Activated T-helper 1 cell treated with anti-CD3 and anti-CD28 coated beads, Interleukin-2, amount 50 U/mL, for 16 hours (primary cell): ENCODE measurements at places on chromosomes 5 and 9.
A peak's percentile ranks its signal among the peaks of the same experiment; 100 is the strongest.

DNA sequence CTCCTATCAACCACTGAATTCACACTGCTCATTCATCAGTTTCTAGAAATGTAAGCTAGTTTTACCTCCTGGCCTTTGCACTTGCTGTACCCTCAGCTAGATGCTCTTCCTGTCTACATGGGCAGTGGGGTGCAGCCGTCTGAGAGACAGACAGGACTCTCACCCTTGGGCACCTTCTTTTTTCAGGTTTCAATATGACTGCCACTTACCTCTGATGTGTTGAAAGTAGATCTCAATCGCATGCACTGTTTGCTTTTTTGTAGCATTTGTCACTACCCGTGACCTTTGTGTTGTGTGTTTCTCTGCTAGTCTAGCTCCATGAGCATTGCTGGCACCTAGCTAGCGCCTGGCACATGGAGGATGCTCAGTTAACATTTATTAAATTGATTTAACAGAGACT is 403.1 kb upstream of the TRPC7 start:
- no peak for DNase-seq

GRCh38 chr5:58069016-58069705 is 390.7 kb downstream of the PLK2 start:
- DNase-seq: no peak

DNA sequence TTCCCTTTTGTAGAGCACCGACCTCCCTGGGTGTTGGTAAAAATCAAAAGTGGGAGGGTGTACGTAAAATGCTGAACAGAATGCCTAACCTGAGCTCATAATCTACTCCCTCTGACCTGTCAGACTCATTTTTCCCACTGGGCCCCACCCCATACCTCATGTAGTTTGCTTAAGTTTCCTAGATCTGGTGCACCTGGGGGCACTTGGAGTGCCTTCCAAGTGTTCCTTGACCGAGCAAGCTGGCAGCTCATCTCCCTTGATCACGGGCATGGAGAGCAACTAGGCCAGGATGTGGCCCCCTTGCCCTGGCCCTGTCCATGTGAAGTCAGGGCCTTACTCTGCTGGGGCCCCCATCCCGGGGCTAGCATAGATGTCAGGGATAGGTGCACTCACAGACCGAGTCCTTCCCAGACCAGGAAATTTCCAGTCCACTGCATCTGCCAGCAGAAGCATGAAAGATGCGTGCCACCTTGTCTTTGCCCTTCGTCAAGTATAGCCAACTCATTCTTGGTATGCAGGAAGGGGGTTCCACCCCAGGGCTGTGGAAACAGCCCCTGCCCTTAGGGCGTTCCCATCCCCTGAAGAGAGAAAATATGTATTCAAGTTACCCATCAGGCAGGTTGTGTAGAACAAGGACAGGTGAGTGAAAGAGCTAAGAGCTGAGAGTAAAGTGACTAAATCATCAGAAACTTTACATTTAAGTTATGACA is 41.9 kb downstream of the SLC22A5 start:
- DNase-seq: no peak

GRCh38 chr9:90799271-90799852 is 2.3 kb upstream of the SYK start:
- DNase-seq: no peak

DNA sequence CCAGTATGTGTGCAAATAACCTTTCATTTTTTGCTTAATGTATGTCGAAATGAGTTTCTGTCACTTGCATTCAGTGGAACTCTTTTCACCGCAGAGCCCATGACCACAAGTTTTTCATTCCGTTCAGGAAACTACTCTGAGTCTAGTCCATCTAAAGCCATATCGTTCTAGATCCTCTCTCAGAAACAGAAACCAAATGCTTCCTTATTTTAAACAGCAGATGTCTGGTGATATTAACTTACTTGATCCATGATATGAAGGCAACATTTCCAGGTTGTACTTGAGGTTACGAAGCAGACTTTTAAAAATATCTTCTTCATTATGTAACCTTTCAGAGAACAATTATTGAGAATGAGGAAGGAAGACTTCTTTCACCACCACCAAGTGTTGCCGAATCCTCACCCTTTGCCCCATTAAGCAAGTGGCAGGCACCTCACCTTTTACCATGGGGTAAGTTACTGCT is 72.4 kb upstream of the GNAQ start:
- no peak for DNase-seq

GRCh38 chr5:151345187-151345807 is 2.1 kb downstream of the SLC36A2 start:
- DNase-seq: no peak

- no peak for DNase-seq
Observed at GRCh38 chr5:116788851-116789403, 214.3 kb upstream of the SEMA6A start.

- DNase-seq: no peak
Observed at GRCh38 chr5:138702166-138703077, 50.8 kb upstream of the CTNNA1 start.

GRCh38 chr9:114494776-114495569 is 10.3 kb downstream of the WHRN start:
- DNase-seq: no peak

DNA sequence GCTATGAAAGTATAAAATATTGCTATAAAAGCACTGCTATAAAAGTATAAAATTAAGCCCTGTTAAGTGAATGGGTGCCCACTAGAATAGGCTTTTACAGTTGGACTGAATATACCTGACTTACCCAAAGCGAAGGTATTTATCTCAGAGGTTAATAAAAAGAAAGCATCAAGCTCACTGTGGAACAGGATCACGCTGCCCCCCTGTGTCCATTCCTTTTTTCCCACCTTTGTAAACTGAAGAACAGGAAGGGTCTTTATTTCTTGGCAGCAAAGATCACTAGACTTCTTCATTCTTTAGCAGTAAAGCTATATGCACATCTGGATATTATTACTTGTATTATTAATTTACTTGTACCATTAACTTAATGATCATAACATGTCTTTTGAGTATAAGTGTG is 22.1 kb upstream of the PLPP6 start:
- peak; percentile 14 for DNase-seq

DNA sequence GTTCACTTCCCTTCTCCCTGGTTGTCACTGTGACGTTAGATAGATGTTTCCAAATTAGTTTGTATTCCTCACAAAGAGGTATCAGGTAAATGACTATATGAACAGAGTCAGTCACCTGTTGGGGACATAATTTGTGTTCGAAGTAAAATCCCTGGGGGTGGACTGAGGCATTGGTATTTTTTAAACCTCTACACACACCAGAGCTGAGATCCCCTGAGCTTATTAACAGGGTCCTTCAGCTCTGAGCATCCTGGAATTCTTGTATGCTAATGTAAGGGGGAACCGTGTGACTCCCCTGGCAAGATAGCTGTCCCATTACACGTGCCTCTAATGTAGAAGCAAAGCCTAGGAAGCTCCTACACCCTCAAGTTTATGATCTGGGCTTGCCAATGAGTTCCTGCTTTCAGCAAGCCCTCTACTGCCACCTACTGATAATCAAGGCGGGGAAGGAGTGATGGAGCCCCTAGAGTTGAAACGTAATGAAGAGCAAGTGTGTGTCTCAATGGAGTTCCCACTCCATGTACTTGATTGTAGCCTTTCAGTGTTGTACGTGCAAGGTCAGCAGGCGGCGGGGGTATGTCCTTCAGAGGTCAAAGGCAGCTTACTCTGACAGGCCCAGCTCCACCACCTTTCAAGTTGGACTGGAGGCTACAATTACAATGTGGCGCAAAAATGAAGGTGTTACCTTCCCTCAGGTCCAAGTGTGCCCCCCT is 14.4 kb downstream of the PRKACG start:
- peak; percentile 34 for DNase-seq

DNA sequence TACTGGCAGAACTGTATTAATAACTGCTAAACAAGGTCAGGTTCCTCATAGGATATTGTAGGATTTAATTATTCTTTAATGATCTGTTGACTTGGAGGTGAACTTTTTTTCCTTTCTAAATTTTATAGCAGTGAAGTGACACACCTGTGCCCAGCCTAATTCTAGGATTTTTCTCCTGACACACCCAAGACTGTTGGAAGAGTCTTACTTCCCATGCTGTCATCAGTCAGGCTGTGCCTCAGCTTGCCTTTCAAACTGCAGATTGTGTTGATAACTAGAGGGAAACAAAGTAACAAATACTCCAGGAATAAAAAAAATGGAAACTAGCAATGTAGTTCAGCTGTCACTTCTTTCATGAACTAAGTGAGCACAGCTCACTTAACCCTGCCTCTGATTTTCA is 22.0 kb downstream of the OTULIN start:
- no peak for DNase-seq

- DNase-seq: no peak
Observed at GRCh38 chr5:136094913-136095641, 37.6 kb upstream of the SMAD5 start.

DNA sequence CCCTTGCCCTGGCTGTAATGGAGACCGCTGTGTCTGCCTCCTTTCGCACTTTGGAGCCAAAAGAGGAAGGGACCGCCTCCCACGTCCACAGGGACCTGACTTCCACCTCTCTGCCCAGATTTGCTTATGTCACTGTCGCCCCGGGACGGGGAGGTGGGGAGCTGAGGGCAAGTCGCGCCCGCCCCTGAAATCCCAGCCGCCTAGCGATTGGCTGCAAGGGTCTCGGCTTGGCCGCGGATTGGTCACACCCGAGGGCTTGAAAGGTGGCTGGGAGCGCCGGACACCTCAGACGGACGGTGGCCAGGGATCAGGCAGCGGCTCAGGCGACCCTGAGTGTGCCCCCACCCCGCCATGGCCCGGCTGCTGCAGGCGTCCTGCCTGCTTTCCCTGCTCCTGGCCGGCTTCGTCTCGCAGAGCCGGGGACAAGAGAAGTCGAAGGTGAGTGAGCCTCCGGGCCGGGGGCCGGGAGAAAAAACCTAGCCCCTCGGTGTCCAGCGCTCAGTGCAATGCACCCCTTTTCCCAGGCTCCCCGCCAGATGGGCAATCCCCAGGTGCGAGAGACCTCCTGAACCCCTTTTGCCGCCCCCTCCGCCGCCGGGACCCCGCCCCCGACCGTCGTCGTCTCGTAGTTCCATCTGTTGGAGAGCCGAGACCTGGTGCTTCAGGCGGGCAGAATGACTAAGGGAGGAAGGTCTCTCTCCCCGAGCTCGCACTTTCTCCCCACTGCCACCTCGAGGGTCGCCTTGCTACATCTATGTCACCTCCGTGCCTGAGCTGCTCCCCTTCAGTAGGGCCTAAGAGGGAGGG is at the start of gene GPX3:
GPX3 (plus strand) TSS at position 288 of the 807 bp plus-strand sequence; CDS start at position 352, 64 bp downstream.
- no peak for DNase-seq

GRCh38 chr5:145104106-145104505 is 731.0 kb downstream of the PRELID2 start:
- no peak for DNase-seq

GRCh38 chr9:2228641-2229040 is 213.5 kb downstream of the SMARCA2 start:
- no peak for DNase-seq

DNA sequence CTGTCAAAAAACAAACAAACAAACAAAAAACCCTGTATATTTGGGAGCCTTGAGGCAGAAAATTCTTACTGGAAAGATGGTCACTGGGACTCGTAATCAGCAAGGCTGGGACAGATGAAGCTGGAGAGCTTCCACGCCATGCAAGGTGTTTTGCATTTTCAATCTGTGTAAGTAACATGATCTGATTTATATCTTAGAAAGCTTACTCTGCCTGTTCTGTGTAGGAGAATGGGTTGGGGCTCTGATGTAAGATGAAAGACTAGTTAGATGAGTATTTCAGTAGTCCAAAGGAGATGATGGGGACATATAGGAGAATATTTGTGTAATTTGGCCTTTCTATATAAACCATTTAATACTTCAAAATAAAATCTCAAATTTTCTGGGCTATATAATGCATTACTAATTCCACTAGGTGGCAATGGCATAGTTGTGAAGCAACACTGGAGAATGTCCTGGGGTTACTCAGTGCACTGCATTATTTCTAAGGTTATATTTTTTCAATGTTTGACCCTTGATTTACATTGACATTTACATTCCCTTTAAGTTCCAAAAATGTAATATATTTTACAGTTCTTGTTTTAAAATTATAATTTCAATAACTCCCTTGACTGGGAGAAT is 21.9 kb upstream of the FSD1L start:
- DNase-seq: no peak

GRCh38 chr5:125409861-125410536 is 663.6 kb upstream of the ZNF608 start:
- DNase-seq: no peak

DNA sequence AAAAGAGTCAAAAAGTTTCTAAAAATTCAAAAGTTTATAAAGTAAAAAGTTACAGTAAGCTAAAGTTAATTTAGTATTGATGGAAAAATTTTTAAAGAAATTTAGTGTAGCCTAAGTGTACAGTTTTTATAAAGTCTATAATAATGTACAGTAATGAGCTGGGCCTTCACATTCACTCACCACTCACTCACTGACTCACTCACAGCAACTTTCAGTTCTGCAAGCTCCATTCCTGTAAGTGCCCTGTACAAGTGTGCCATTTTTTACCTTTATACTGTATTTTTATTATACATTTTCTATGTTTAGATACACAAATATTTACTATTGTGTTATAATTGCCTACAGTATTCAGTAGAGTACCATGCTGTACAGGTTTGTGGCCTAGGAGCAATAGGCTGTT is 239.5 kb upstream of the MAP3K1 start:
- no peak for DNase-seq

GRCh38 chr9:124869986-124870560 is 8.1 kb downstream of the ARPC5L start:
- peak; percentile 79 for DNase-seq

- DNase-seq: no peak
Observed at GRCh38 chr9:127185931-127186781, 63.7 kb upstream of the ANGPTL2 start.

GRCh38 chr9:32566770-32567169 is 6.2 kb downstream of the NDUFB6 start:
- DNase-seq: no peak

- DNase-seq: no peak
Observed at GRCh38 chr9:129868023-129868871, 33.0 kb downstream of the USP20 start.

DNA sequence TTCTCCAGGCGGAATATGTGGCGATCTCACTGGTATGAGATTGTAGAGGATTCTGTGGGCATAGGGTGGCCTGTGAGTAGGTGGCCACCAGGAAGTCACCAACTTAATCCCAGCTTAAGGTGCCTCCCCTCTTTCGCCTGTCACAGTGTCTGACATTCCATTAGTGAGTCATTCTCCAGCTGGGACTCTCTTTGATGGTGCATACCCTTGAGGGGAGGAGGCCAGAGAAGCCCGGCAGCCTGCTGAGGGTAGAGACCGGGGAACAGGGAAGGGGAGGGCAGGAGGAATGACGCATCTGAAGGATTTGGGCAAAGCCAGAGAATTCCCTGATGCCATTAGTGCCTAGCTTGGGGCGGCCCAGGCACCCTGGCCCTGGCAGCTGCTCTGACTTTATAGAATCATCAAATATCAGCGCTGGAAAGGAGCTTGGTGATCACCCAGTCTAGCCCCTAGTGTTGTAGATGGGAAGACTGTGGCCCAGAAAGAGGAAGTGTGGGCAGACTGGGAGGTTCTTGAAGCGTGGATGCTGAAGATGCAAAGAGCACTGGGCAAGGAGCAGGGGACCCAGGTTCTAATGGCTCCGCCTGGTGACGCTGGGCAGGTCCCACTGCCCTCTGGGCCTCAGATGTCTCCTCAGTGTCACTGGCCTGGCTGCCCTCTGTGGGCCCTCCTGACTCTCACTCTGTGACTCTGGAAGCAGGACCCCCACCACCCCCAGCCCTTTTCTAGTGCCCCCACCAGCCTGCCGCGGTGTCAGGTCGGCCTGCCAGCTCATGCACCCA is 41.4 kb downstream of the DAB2IP start:
- no peak for DNase-seq
